ENCODE measurements at places on chromosomes 4 and X. TPM values are rescaled to one million over a fixed set of nuclear protein-coding genes. Genes with fewer than 3 reads are reported as not detected.

DNA sequence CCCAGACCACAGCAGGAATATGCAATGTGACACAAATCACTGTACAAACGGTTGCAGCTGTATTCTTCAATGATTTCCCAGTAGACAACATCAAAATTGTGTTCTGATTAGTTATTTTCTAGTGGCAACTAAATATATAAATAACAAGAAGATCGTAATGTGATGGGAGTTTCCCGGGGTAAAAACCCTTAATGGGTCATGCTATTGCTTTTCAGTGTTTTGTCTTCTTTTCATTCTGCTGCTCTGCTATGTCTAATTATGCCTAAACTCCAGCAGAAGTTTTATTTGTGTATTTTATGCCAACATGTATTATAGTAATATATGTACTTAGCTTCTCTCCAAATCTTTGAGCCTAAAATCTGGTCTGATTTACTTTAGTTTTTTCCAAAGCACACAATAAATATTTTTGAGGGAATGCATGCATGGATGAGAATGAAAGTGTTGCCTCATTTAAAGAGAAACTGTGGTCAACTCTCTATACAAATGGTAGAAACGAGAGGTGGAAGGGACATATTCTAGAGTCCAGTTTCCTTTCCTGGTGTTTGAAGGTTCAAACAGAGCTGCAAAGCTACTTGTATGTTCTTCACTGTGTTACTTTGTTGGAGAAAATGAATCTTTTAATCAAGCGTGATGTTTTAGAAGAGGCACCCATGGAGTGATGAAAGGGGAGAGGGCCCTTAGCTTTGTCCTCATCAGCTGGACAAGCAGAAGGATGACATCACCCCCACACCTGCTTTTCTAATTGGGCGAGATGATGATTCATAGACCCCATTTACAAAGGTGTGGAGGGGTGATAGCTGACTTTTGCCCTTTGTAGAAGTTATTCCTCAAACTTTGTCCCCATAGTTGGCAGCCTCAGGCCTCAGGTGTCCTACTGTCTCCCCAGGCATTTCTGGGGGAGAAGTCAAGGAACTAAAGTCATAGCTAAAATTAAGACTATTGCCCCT lies 129.7 kb downstream of the FRAS1 start:
- no peak for DNase-seq

- DNase-seq = no peak
Measured at GRCh38 chr4:2402941-2403340, 15.5 kb downstream of the ZFYVE28 start.

Gene ZIC3
- not detected for total RNA-seq

GRCh38 chr4:26151615-26152014 lies 169.2 kb upstream of the RBPJ start:
- no peak for DNase-seq

GRCh38 chr4:67549123-67549522 lies 3.8 kb upstream of the CENPC start:
- peak; percentile 16 for DNase-seq

Gene MAGEA2
- total RNA-seq = 0.94 TPM

DNA sequence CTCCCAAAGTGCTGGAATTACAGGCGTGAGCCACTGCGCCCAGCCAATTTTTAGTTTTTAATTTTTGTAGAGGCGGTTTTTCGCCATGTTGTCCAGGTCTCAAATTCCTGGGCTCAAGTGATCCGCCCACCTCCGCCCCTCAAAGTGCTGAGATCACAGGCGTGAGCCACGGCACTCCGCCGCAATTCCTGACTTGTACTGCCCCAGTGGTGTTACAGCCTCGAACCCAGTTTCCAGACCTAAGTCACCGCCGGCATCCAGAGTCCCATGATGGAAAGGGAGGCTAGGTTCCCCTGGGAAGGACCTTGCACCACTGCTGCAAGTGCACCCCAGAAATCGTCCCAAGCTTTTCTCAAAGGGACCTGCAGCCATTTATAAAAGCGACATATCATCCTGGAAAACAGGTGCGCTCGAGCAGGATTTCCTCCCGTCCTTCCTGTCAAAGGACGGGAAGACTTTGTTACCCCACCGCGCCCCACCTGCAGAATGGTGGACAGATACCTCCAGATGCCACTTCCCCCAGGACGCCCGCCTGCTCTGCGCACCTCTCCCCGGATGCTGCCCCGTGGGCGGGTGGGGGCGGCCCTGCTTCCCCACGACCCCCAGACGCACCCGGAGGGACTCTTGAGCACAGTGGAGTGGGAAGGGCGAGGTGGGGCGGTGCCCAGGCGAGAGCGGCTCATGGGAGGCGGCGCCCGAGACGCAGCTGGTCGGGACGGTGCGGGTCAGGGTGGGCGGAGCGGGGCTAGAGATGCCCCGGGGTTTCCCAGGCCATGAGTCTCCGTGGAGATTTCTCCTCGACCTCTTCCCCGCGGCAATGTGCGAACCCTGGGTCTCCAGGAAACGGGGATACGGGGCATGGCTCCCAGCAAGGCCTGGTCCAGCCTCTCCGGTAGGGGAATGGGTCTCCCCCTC lies 947 bp upstream of the RPL10 start:
- DNase-seq = peak; percentile 46

DNA sequence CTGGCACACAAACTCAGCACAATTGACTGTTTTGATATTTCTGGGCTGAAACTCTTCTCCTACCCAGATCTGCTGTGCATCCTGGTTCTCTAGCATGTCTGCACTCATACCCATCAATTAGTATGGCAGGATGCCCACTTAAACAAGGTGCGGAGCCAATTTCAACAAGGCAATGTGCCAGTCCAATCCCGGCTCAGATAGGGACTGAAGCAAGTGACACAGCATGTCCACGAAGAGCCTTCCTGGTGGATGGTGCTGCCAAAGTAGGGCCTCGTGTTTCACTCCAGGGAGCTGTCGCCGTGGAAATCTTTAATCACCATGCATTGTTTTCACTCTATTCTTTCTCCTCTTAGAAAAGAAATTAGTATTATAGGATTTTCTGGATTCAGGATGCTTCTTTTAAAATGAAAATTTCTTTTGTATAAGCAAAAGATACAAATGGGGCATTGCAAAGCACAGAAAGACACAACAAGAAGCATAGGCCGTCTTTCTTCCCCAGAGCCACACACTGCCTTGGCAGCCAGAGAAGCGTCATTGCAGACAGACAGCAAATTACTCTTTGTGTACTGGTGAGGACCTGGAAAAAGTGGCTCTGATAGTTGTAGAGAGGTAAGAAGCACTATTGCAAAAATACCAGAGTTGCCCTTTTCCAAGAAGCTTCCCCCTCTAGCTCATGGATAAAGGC lies 40.6 kb upstream of the LSM6 start:
- no peak for DNase-seq

DNA sequence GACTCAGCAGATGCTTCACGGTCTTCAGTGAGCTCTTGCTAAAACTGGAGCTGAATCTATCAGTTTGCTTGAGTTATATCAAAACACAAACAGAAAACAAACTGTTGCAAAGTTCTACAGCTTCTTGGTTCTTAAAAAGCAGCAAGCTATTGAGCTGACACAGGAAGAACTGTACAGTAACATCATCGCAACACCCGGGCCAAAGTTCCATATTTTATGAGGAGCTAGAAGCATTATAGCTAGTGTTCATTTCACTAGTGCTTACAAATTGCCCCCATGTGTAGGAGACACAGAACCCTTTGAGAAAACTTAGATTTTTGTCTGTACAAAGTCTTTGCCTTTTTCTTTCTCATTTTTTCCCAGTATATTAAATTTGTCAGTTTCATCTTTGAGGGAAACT lies 17.3 kb upstream of the CSTF2 start:
- DNase-seq = no peak

Gene PPP4R3C
- 0.20 TPM for total RNA-seq

Gene CXCL11
- 0.74 TPM for total RNA-seq

DNA sequence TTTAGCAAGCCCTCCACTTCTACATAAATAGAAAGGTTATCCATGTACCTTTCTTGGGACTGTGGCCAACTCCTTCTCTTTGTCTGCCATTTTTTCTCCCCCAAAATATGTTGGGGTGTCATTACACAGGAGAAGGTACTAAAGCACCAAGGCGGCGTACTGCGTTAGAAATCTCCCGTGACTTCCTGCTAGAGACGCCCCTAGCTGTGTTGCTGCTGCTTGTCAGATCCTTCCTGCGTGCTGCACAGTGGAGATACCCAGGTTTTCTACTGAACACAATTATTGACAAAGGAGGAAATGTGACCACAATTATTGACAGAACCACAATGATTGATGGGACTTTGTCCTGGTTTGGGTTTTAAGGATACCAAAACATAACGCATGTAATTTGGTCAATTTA lies 97.7 kb downstream of the EFHC2 start:
- no peak for DNase-seq

Gene PIR
- 25.4 TPM for total RNA-seq

DNA sequence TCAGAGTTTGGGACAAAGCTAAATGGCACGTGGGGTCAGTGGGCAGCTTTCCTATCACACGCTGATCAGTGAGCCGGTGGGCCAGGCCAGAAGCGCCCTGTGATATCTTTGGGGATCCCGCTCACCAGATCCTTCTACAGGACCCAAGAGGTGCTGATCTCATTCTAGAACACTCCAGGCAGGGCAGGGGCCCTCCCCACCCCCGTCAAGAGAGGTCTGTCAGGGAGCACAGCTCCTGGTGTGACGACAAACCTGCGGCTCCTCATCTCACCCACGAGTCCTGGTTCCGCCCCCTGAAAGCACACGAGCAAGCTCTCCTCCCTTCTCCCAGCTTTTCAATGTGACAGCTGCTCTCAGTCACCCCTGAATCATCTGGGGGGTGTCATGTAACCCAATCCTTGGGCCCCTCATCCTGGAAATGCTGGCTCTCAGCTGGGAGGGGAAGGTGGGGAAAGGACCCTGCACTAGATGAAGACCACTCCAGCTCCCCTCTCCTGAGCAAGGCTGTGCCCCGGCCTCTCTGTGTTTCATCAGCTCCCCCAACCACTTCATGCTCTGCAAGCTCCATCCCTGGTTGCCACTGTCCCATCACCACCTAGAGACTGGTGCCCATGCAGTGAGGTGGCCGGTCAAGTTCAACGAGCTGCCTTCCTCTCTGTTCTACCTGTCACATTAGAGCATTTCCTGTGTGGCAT lies 4.6 kb downstream of the HCFC1 start:
- DNase-seq = no peak

- DNase-seq = peak; percentile 30
Measured at GRCh38 chr4:169492436-169493163, 119.8 kb downstream of the NEK1 start.

GRCh38 chr4:15291122-15291521 lies 136.7 kb upstream of the C1QTNF7 start:
- DNase-seq = no peak

Gene USP51
- total RNA-seq = 1.1 TPM

Gene GAB3
- 15.6 TPM for total RNA-seq

Gene ARAF
- 47.7 TPM for total RNA-seq

DNA sequence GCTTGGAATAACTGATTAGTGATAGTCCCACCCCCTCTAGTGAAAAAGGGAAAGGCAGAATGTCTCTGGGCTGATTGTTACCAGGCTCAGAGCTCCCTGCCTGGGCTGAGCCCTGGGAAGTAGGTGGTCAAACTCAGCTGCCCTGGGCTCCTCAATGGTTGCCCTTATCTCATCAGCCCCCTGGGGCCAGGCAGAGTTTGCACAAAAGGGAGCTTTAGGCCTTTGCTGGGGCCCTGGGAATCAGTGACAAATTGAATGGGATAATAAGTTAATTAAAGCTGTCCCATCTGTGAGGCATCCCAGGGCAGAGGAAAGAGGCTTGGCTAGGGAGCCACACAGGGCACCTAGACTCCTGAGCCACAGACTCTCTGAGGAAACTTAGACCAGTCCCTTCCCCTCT lies 89.0 kb downstream of the EFNB1 start:
- DNase-seq = no peak

DNA sequence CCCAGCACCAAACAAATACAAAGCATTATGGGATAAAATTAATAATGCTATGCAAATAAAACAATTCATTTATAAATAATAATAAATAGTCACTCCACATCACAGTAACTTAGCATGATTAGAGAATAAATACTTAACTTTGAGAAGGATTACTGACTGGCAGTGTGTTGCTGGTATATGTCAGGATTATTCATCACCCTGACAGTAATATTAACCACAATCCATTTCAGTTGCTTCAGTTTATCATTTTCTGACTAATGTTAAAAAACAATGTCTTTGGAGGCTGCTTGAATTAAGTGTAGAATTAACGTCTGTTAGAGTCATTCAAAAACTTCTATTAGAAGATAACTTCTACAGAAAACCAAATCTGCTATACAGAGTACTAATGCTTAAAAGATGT lies 124.1 kb upstream of the MAB21L2 start:
- DNase-seq = peak; percentile 1

All from M059J (cell line).